ENCODE measurements at places on chromosomes 2 and 18.
A peak's percentile ranks its signal among the peaks of the same experiment; 100 is the strongest.

DNA sequence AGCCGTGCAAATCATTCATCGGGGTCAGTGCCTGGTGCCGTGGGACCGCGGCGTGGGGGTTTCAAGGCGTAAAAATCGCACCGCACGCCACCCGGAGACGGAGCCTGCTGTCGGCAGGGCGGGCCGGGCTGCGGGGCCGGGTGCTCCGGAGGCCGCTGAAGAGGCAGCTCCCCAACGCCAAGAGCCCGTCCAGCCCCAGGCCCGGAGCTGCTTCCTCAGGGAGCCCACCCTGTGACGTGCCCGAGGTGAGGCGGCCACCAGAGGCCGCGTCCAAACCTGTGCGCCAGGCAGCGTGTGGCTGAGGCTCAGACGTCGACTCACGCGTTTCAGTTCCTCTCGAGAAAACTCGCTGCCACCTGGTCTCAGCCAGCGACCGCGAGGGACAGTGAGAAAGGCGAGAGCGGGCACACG lies 98.1 kb downstream of the NFATC1 start:
- DNase-seq = no peak

DNA sequence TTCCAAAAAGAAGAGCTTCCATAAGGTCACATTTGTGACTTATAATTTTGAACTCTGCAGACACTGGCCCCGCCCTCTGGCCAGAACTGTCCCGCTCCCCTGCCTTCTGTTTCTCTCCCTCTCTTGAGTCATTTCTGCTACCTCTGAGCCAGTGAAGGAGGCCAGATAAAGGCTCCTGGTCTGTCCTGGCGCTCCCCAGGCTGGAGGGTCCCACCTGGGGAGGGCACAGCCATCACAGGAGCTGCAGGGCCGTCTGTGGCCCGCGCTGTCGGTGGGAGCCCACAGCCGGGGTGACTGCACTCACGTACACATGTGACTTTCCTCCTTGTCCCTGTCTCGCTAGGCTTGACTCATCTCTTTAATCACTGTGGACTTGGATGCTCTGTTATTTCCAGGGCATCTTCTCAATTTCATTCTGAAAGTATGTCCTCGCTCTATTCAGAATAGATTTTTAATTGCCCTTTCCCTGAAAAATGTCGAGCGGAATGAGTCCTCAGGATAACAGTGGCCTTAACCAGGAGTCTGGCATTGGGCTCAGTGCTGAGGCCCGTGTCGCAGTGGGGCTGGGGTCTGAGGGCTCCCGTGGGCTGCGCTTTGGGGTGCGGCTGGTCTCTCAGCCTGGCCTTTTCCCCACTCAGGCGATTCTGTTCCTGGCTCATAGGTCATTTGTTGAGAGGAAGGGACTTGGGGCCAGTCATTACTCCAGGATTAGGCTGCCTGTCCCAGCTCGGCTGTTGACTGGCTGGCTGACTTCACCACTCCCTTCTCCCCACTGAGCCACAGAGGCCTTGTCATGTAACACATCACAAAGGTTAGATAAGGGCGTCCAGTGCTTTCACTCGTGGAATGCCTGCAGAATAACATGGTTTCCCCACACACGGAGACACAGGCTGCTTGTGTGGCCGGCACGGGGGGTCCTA lies 34.5 kb downstream of the KLHL29 start:
- DNase-seq = no peak

- no peak for DNase-seq
Observed at GRCh38 chr18:57737400-57738060, 65.6 kb downstream of the ATP8B1 start.

DNA sequence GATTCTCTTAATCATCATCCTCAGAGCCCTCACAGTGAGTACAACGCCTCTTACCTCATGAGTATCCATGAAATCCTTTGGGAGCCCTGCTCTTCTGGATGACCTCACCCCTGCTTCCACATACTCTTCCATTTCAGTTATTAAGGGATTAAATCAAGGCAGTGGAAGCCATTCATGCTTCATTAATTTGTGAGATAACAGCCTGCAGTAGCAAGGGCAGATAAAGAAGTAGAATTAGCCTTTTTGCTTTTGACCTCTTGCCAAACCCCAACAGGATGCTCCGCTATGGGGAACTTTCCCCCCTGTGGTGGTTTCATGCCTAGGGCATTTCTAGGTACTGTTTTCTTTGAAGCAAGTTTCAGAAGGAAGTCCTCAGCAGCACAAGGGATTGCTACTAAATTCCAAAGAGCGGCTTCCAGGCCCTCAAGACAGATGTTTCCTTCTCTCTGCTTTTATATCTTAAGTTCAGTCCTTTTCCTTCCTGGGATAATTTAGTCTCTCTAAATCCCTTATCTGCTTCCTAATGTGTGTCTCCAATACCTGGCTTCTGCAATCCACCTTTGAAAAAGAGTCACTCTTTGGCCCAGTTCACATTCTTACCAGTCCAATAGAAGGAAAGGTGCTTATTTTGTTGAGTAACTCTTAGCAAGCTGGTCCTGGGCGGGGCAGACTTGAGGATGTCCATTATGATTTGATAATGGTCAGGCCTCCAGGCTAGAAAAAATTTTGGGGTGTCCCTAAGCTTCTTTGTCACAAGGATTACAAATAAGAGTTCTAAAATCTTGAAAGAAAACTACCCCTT lies 76.9 kb downstream of the MYO1B start:
- DNase-seq = peak; percentile 34

GRCh38 chr18:24232800-24233199 lies 93.9 kb downstream of the CABYR start:
- DNase-seq = no peak

DNA sequence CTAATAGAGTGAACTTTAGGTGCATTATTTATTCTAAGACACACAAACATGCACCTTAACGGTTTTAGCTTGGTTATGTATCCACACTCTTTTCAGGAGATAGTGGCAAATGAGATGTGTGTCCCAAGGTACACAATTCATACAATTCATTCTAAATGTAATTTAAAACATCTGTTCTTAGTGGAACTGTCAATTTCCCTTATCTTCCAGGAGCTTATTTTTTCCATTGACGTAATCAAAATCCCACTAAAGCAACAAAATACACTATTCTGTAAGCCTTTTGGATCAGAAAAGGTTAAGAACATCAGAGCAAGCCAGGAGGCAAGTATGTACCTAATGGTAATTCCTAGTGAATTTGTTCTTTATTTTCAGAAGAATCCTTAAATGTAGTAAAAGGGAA lies 19.8 kb downstream of the EIF2AK3 start:
- no peak for DNase-seq

GRCh38 chr2:239625971-239626734 lies 225.3 kb upstream of the HDAC4 start:
- no peak for DNase-seq

- no peak for DNase-seq
Observed at GRCh38 chr2:226782092-226782713, 17.4 kb downstream of the IRS1 start.

- no peak for DNase-seq
Observed at GRCh38 chr2:39688181-39688580, 22.5 kb downstream of the TMEM178A start.

DNA sequence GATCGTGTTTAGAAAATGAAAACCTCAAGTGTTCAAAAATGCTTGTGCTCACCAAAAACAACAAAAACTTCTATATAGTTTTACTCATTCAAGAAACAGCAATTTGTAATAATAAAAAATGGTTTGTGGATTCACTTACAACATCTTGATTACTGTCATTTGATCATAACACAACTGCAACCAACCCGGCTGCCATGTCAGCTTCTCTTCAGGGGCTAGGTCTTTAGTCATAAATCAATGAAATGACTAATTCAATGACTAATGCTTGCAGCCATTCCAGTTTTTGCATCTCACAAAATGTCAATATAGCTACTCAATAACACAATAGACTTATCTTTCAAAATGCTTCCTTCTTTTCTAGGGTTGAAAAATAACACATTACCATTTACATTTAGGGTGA lies 128.0 kb downstream of the OLA1 start:
- DNase-seq = peak; percentile 63

- DNase-seq = no peak
Observed at GRCh38 chr18:64444819-64445218, 295.9 kb upstream of the LINC00305 start.

GRCh38 chr2:96960153-96960961 lies 26.0 kb downstream of the FAM178B start:
- peak; percentile 92 for DNase-seq

DNA sequence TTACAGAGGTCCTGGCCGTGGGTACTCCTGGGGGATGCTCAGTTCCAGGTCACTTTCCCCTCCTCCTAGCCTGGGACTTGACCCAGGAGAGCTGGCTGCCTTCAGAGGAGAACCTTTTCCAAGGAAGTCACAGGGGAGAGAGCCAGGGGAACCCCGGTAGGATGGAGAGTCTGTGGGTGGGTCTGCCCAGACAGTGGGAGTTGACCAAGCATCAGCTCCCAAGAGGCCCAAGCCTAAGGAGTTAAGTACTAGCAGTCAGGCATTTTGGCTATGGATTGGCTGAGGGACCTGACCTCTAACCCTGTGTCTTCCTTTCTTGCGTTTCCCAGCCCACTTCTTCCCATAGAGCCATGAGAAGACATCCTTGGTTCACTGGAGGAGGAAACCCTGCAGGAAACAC lies 48.8 kb upstream of the PLB1 start:
- no peak for DNase-seq

- DNase-seq = no peak
Observed at GRCh38 chr2:181892799-181893435, 1.4 kb downstream of the ITPRID2 start.

GRCh38 chr2:28603821-28604220 lies 108.0 kb downstream of the PLB1 start:
- DNase-seq = no peak

DNA sequence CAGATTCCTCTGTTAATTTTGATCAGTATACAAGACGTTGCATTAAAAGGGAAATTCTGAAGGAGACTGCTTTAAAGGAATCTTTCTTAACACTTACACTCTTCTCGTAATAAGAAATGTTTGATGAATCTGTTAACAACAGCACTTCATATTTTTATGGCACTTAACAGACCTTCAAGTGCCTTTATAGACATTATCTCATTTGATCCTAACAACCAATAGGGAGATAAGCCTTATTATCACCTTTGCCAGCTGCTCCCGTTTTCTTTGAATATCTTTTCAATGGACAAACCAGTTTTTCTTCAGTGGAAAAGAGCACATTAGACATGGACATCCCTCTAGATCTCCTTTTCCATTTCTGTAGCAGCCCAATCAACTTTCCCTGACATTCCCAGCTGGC lies 653.0 kb upstream of the FAM98A start:
- DNase-seq = no peak

- no peak for DNase-seq
Observed at GRCh38 chr2:234679301-234679740, 182.4 kb upstream of the ARL4C start.

- DNase-seq = no peak
Observed at GRCh38 chr2:129165006-129165405, 814.5 kb upstream of the RAB6C start.
